ENCODE measurements at places on chromosomes 11 and 22. TPM values are rescaled to one million over a fixed set of nuclear protein-coding genes. Genes with fewer than 3 reads are reported as not detected.

C11orf86 gene
- not detected for total RNA-seq

PKNOX2 gene
- under 0.01 TPM for total RNA-seq

WNT11 gene
- total RNA-seq: 0.65 TPM

SLC5A4 gene
- 1.1 TPM for total RNA-seq
